CD8-positive, alpha-beta memory T cell (primary cell): ENCODE measurements at places on chromosomes 7 and 10.

DNA sequence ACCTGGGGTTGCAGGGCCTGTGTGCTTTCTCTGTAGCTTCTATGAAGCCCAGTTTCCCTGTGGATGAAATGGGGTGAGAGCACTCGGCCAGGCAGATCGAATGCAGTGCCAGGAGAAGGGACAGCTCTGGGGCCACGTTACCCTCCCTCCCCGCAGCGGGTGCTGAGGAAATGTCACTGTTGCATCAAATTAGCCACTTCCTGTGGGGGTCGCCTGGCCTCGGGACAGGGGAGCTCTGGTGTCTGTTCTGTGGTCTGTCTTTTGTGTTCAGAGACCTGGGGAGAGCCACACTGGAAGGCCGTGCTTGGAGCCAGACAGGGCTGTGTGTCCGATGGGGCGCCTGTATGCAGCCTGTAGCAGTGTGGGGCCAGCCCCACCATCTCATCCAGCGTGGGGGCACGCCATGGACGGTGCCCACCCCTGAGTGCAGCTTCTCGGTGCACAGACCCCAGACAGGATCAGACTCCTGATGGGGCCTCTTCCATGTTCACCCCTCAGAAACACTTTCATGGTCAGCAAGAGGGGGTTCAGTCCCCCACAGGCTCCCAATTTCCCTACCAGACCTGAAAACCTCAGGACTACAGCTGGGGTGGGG is 13.6 kb downstream of the TTYH3 start:
- peak; percentile 49 for DNase-seq

DNA sequence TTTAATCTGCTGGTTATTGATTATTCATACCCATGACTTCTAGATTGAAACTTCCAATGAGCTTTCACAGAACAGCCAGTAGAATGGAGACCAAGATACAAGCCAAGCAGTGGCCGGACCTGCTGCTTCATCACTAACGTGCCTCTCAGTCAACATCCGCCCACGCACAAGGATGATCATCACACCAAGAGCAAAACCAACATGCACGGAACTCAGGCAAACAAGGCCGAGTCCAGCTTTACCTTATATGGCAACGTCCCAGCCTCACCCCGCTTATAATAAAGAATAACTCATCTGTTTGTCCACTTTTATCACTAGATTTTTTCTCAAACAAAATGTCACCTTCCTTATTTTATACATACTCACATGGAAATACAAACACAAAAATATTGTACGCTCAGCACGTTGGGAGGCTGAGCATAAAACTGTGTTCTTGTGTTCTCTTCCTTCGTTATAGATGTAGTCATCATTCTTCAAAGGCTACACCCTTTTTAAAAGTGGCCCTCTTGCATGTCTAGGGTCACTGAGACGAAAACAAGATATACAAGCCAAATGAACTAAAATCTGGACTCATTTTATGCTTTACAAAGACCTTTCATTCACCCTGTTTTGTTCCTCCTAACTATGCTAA is 122.7 kb downstream of the SFMBT2 start:
- DNase-seq: no peak

DNA sequence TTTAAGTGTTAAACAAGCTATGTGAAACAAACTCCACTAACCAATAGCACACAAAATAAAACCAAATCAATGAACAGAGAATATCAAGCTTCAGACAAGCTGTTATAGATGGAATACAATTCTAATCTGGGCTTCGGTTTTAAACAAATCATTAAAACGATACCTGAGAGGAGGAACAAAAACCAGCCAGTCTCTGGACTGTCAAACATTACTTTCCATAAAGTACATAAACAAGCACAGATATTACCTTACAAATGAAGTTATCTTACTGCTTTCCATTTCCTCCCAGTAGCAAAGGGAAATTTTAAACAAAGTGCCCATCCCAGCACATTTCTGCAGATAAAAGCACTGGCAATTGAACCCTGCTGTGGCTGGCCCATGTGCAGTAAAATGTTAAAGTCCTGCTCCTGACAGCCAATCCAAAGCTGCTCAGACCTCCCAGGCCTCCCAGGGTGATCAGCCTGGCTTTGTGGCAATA is 128.0 kb downstream of the NRCAM start:
- DNase-seq: no peak

GRCh38 chr10:132272231-132272971 is 35.3 kb downstream of the STK32C start:
- DNase-seq: no peak

DNA sequence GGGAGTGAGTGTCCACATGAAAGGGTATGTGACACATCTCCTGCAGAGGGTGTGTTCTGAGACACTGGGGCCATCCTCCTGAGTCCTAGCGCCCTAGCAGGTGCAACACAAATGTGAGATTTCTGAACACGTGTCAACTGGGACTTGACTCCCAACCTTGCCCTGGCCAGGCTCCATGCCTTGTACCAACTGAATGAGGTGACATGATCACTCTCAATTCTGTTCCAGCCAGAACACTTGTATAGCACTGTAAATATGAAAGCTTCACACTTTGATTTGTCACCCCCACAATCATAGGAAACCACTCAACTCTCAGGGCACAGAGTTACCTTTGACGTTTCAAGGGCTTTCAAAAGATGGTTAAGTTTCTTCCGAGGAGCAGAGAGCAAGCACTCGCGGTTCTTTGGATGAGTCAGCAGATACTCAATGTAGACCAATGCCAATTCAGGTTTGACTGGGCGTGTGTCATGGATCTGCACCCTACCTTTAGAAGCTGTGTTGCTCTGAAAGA is 48.6 kb downstream of the NCAPG2 start:
- DNase-seq: no peak

DNA sequence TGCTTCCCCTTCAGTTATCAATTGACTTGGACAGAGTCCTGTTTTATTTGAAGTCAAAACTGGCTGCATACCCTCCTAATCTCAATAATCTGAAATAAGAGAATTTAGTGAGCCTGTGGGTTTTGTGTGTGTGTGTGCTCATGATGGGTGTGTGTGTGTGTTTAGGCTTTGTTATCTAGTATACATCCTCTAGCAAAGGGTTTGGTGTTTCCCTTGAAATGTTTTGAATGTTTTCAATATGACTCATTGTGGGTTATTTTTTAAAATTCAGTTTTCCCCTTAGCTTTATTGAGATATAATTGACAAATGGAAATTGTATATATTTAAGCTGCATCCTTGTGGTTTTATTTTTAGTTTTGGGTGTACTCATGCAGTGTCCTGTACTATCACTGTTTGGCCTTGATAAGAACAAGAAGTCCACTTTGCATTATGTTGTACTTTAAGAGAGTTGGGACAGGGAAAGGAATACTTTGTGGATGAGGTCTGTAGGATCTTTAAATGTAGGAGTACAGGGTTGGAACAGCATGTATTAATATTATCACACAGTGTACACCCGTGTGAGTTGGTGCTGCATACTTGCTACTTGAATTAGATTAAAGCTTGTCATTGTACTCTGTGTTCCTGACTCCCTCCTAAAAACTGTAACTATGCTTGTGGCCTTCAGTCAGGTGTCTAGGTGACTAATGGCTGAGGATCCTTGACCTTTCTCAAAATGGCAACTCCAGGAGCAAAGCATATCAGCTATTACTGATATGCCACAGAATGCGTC is 58.3 kb downstream of the VCL start:
- no peak for DNase-seq

GRCh38 chr7:51817694-51818225 is 501.2 kb upstream of the COBL start:
- no peak for DNase-seq

GRCh38 chr10:124016804-124017375 is 76.5 kb downstream of the CHST15 start:
- peak; percentile 25 for DNase-seq

GRCh38 chr7:101517304-101517703 is 111.8 kb downstream of the MYL10 start:
- DNase-seq: no peak
